SW480 (cell line): ENCODE measurements at places on chromosomes 6 and 20.

DNA sequence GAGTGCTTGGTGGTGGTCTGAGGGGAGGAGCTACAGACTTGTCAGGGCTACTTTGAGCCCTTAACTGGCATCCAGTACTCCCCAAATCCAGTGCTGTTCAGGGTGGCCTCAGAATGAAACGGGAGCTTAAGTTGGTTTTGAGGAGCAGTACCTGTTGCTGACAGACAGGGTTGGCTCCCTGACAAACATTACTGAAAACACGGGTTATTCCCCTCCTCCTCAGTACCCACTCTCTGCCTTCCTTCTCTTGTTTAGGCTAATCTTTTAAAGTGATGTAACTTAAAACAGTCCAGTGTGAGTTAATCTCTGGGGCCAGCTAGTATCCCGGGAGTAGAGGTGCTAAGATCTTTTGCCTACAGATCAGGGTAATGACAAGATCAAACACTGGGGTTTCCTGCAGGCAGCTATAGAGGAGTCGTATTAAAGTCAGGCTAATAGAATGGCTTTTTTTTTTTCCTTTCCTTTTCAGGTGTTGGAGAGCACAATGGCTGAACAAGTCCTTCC, 3.7 kb downstream of the TNFAIP3 start:
- no peak for DNase-seq

GRCh38 chr6:109854541-109855308, 123.4 kb upstream of the GPR6 start:
- no peak for DNase-seq

GRCh38 chr6:56638760-56639159, 3.9 kb downstream of the DST start:
- no peak for DNase-seq

- DNase-seq, result no peak
Observed at GRCh38 chr20:51450221-51450712, 92.3 kb downstream of the NFATC2 start.

DNA sequence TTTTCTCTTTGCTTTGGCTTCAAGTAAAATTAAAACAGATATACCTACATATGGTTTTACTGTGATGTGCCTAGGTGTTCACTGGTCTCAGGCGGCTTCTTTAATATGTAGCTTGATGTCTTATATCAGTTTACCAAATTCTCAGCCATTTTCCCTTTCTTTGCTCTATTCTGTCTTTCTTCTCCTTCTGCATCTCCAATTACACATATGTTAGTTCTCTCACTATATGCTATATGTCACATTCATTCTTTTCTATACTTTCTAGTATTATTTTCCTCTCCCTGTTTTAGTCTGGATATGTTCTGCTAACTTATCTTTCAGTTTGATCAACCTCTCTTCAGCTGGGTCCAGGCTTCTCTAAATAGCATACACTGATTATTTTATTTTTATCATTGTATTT, 14.4 kb upstream of the WFDC8 start:
- no peak for DNase-seq

DNA sequence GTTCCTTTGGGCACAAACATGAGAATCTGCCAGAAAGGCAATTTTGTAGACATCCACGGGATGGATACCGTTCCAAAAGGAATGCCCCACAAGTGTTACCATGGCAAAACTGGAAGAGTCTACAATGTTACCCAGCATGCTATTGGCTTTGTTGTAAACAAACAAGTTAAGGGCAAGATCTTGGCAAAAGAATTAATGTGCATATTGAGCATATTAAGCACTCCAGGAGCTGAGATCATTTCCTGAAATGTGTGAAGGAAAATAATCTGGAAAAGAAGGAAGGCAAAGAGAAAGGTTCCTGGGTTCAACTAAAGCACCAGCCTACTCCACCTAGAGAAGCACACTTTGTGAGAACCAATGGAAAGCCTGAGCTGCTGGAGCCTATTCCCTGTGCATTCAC, 103.9 kb upstream of the ARG1 start:
- no peak for DNase-seq

DNA sequence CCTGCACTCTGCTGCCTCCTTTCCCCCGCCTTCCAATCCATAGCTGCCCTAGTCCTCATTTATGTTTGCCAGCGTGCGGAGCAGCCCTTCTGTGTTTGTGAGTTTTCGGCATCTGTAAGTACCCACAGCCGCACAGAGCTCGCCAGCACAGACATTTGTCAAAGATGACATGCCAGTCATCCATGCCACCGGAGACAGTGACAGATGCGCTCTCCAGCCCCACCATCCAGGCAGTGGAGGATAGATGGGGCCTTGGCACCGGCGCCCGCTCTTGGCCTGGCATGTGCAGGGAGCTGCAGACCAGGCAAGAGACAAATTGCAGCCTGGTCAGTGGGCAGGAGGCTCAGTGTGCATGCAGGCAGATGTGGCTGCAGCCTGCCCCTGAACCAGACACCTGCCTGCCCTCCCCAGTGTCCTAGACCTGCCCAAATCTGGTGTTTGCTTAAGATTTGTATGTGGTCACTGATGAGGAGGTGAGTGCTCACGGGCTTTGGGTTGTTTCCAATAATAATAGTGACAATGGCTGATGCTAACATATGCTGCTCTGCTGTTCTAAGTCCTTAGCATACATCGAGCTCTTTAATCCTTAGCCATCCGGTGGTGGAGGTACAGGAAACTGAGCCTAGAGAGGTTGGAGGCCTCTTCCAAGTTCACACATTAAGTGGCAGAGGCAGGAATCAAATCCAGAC, 78.1 kb downstream of the UNC5CL start:
- DNase-seq, result no peak

- no peak for DNase-seq
Observed at GRCh38 chr6:53143710-53144109, 4.9 kb downstream of the GCM1 start.
